Fibroblast of skin of left biceps (primary cell): ENCODE measurements at places on chromosomes 1 and 21.

- DNase-seq, result no peak
Measured at GRCh38 chr1:230321741-230322420, 104.3 kb downstream of the PGBD5 start.

DNA sequence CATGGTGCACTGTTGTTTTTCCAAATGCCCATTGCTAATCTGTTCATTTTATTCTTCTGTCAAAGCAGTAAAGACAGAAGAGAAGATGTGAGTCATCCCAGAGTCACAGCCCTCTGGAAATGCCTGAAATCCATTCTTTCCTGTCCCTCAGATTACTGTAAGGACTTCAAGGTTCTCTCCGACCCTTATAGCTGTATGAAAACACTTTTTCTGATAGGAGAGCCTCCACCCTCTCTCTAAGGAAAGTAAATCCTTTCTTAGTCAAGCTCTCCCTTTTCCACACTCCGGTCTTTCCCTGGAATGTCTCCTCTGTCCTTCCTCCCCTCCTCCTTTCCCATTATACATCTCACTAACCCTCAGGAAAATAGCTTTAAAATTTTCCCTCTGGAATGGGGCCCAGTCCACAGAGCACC is 3.5 kb upstream of the PRDX6 start:
- no peak for DNase-seq

GRCh38 chr1:25797939-25798338 is 2.1 kb upstream of the SELENON start:
- no peak for DNase-seq

DNA sequence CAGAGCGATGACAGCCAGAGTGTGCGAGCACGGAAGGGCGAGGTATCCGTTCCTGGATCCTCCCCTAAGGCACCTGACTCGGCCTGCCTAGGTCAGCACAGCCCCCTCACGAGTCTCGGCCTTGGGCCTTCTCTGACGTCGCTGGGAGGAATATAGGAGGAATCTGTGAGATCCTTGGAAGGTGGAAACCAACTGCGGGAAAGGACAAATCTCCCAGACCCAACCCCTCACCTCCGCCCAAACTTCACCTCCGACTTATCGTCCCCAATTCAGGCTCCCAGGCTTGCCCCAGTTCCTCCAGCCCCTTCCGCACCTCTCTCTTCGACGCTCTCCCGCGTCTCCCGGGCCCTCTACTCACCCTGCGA is 494 bp downstream of the APH1A start:
- DNase-seq, result no peak

DNA sequence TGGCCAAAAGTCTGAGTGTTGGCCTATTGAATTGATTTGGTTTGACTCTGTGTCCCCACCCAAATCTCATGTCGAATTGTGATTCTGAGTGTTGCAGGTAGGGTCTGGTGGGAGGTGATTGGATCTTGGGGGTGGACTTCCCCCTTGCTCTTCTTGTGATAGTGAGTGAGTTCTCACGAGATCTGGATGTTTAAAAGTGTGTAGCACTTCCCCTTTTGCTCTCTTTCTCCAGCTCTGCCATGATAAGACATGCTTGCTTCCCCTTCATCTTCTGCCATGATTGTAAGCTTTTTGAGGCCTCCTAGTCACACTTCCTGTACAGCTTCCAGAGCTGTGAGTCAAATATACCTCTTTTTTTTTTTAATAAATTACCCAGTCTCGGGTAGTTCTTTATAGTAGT is 297.1 kb upstream of the ZRANB2 start:
- DNase-seq, result no peak

DNA sequence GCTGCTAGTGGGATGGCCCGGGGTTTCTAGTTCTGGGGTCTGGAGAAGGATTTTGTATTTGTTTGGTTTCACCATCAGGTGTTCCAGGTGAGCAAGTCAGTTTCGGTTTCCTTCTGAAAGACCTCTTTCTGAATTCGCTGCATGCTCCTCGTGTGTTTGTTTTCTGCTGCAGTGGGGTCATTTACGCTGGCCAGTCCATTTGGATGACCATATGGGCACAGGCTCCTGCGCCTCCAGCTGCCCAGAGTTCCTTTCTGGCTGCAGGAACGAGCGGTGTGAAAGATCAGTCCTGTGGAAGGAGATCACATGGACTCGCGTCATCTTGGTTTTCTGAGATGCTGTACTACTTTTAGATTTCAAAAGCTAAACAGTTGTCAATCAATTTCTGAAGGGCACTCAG is 83.7 kb upstream of the GCLM start:
- no peak for DNase-seq

DNA sequence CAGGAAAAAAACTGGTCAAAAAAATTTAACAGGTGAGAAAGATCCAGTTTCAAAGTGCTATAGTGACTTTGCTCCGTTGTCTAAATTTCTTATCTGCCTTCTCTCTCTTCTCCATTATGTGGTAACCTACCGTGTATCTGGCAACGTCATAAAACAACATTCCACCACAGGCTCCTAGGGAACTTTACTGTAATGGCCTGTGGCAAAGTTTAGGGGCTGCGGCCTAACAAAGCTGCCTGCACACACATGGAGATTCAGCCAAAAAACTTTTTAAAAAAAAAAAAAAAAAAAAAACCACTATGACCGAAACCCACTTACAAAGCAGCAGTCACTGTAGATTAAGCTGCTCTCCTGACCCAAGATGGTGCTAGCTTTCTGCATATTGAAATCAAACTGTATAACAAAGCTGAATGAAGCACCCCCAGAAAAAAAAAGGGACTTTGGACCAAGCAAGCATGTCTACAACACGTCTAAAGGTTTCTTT is 202.6 kb downstream of the SLC45A1 start:
- no peak for DNase-seq

DNA sequence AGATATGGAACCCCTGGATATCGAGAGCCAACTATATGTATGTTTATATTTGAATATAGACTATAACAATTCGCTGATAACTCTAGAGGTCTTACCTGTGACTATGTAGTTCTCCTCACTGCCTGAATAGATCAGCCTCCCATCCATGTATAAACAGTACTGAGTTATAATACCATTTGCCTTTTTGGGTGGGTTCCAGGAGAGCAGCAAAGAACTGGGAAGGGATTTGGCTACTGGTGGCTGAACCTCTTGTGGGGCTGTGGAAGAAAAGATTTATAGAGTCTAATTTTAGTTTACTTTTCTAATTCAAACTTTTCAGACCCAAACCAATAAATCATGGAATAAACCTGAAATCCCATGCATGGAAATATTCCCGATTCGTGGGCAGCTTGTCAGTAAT is 376.9 kb downstream of the USH2A start:
- DNase-seq, result no peak

DNA sequence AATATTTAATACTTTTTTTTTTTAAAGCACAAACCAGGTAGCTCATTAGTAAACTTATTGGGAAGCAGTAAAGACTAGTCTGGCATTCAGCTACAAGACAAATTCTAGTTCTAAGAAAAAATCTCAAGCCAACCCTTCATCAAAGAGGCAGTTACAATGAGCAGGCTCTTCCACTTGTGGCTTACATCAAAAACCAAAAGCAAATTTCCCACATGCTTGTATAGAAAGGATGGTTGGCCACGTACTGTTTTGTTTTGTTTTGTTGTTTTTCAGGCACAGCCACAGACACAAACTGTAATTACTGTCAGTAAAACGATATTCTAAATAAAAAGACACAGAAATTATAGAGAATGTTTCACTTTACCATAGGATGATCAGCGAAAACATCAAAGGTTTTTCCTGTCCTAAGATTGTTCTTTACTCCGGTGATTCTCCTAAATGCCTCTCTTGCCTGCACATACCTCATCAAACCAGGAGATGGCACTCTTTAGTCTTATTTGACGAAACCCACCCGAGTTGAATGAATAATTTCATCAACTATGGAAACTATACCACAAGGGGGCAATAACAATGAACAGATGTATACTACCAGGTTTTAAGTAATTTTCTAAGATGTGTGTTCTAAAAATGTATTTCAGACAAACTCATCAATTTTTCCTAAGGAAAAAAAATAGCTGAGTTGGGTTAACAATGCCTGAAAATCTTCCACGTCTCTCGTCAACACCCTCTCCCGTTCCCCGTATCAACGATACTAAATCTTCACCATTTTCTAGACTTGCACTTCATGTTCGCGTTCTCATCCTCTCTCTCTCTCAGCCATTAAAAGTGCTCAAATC is 26.9 kb downstream of the RPL5 start:
- DNase-seq, result peak; percentile 62

- peak; percentile 28 for DNase-seq
Measured at GRCh38 chr1:118366286-118366685, 181.3 kb upstream of the SPAG17 start.

GRCh38 chr1:58981392-58981791 is 197.5 kb upstream of the JUN start:
- no peak for DNase-seq

DNA sequence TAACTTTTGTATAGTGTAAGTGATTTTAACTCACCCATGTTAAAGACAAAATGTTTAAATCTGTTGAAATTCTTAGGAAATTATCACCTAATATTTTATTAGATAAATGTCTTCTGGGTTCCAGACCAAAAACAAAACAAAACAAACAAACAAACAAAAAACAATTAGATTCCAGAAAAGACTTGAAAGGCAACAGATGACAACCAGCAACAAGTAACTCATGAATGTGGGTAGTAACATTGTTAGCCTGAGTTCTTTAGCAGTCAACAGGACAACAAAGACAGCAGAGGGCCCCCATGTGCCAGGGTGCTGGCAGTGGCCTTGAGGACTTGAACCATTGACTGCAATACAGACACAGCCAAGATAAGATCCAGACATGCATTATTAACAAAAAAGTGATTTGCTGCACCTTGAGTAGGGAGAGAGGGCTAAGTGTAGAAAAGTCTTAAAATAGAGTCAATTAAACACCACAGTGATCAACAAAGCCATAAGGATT is 2.4 kb upstream of the CD247 start:
- no peak for DNase-seq

GRCh38 chr1:218425647-218426342 is 80.7 kb downstream of the TGFB2 start:
- no peak for DNase-seq

GRCh38 chr1:20446796-20447195 is 39.2 kb downstream of the CAMK2N1 start:
- no peak for DNase-seq

- DNase-seq, result no peak
Measured at GRCh38 chr1:13617108-13617507, 33.5 kb downstream of the PDPN start.

GRCh38 chr1:166040202-166040997 is 126.4 kb downstream of the FAM78B start:
- no peak for DNase-seq

- no peak for DNase-seq
Measured at GRCh38 chr1:239835946-239836440, 255.7 kb upstream of the FMN2 start.

DNA sequence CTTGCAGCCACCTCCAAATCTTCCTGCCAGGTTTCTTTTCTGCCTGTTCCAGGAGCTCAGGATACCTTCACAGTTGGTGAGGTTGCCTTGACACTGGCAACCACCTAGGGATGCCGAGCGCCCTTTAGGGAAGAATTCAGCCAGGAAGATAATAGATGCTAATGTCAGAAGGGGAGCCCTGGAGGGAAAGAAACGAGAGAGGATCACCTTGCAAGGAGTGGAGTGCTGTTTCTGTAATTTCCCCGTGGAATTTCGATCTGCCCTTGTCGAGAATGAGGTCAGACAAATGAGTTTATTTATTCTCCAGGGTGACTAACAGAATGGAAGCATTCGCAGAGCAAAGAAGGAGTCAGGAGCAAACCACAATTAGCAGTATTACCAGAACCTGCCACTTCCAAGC is 315.8 kb upstream of the KAZN start:
- DNase-seq, result no peak

GRCh38 chr21:38712071-38712470 is 93.7 kb upstream of the ETS2 start:
- DNase-seq, result no peak

DNA sequence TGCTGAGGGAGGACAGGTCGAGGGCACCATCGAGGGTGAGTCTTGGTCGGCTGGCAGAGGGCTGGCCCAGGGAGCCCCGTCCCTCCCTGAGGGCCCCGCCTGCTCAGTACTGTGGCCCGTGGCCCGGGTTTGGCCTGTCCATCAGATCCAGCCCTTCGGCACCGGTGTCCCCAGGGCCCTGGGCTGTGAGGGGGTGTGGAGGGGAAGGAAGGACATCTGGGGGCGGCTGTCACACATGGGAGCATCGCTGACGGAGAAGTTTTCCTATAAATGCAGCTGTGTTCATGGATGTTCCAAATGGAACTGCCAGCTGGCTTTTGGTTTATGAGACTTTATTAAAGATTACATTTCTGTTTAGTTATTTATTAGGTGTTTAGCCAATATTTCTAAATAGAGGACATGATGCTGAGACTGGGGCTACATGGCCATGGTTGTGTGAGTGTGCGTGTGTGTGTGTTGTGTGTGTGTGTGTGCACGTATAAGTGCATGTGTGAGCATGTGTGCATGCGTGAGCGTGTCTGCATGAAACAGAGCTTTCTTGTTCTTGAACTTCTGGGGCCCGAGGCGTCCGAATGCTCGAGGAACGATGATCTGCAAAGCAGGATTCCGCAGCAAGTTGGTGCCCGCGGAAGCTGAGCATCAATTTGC is 54.3 kb downstream of the SLX9 start:
- DNase-seq, result no peak

GRCh38 chr1:165169028-165169427 is 187.5 kb downstream of the LMX1A start:
- DNase-seq, result no peak

GRCh38 chr21:24223624-24224023 is 1383.7 kb downstream of the MRPL39 start:
- no peak for DNase-seq

- no peak for DNase-seq
Measured at GRCh38 chr1:247366926-247367645, 35.4 kb upstream of the ZNF496 start.

DNA sequence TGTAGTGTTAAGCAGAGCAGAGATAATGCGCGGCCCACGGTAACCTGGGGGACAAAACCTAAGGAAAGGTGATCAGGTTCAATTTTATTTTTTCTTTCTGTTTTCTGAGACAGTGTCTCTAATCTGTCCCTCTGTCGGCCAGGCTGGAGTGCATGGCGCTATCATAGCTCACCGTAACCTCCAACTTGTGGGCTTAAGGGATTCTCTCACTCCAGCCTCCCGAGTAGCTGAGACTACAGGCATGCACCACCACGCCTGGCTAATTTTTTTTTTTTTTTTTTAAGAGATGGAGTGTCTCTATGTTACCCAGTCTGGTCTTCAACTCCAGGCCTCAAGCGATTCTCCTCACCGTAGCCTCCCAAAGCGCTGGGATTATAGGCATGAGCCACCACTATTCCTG is 724 bp upstream of the ANKRD35 start:
- DNase-seq, result no peak

DNA sequence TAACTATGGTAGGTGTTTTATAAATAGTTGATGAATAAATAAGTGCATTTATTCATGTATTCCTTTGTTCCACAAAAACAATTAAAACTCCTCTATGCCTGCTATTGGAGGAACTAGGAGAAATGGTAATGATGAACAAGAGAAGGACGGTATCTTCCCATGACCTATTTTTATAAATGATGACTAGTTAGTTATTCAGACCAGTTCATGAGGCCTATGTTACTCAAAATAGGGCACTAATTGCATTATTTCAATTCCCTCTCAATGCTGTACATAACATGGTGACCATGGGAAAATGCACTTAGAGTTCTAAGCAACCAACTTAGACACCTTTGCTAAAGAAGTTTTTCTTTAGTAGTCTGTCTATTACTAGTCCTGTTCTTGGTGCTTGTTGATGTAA is 53.1 kb downstream of the XCL1 start:
- no peak for DNase-seq

- DNase-seq, result no peak
Measured at GRCh38 chr21:42308914-42309752, 6.1 kb downstream of the TFF3 start.

- DNase-seq, result no peak
Measured at GRCh38 chr1:208387908-208388811, 144.0 kb upstream of the PLXNA2 start.

GRCh38 chr1:55860798-55861519 is 645.8 kb upstream of the USP24 start:
- no peak for DNase-seq
